ENCODE measurements at places on chromosomes 7 and 10.

GRCh38 chr10:121822180-121822579 lies 105.7 kb downstream of the ATE1 start:
- H3K27ac ChIP-seq, result no peak overlapping the region
- no peak for DNase-seq
- no peaks in the 10 kb centered on the region for H3K36me3 ChIP-seq
- no peaks in the 10 kb centered on the region for H3K27me3 ChIP-seq

DNA sequence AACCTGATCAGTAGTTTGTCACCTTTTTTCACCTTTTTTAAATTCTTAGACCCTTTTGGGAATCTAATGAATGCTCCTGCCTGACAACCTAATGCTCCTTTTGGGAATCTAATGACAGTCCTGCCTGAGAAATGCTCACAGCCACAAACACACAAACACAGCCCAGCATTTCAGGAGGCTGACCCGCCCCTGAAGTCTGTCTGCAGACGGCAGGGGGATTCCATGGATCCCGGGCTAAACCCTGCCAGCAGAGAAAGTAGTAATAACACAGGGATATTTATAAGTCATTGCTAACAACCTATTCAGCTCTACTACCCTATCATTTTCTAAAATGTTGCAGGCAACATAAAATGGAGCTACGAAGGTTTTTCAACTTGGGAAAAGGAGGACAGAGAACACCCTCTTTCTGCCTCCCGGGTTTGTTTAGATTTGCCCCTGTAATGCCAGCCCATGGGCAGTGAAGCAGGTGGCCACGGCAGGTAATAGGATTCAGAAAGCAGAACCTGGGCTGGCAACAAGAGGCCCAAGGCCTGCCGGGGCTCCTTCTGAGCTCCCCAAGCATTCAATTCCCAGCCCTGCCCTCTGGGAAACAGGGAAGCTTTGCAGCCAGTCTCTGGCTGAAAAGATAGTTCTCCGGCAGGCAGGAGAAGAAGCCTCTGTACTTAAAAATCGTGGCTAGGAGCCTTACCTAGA lies 65.2 kb downstream of the CREB3L2 start:
- no peak overlapping the region for H3K27ac ChIP-seq
- H3K36me3 ChIP-seq, result no peaks in the 10 kb centered on the region
- H3K27me3 ChIP-seq, result no peaks in the 10 kb centered on the region
- peak; percentile 70 for DNase-seq
- peak overlapping the region; percentile 15 for H3K4me3 ChIP-seq

- H3K4me1 ChIP-seq, result peaks cover 9% of the 10 kb centered on the region
- DNase-seq, result no peak
- no peak overlapping the region for H3K4me3 ChIP-seq
- H3K36me3 ChIP-seq, result no peaks in the 10 kb centered on the region
- H3K27me3 ChIP-seq, result peaks cover 10% of the 10 kb centered on the region
- H3K27ac ChIP-seq, result no peak overlapping the region
Observed at GRCh38 chr10:79053081-79053434, 15.7 kb upstream of the ZMIZ1 start.

- no peak overlapping the region for H3K27ac ChIP-seq
- H3K27me3 ChIP-seq, result no peaks in the 10 kb centered on the region
- H3K4me3 ChIP-seq, result no peak overlapping the region
- DNase-seq, result no peak
- H3K4me1 ChIP-seq, result peaks cover 1% of the 10 kb centered on the region
- no peaks in the 10 kb centered on the region for H3K36me3 ChIP-seq
Observed at GRCh38 chr7:25787336-25787735, 364.7 kb upstream of the NFE2L3 start.

DNA sequence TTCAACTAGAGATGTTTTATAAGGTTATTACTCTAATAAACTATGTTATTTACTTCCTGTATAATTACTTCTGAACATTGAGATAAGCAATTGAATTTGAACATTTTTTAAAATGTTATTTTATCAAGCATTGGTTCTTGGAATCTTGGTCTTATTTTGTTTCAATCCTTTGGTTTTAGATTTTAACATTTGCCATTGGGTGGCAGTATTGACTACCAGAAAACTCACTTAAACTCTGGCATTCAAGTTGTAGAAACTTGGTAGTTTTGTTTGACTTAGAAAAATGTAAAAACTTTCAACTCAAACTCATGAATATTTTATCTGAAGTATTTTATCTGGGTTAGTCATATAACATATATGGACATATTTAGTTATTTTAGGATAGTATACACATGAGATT lies 48.1 kb downstream of the ATRNL1 start:
- no peak overlapping the region for H3K4me3 ChIP-seq
- no peaks in the 10 kb centered on the region for H3K27me3 ChIP-seq
- H3K27ac ChIP-seq, result no peak overlapping the region

- no peaks in the 10 kb centered on the region for H3K27me3 ChIP-seq
- peaks cover 67% of the 10 kb centered on the region for H3K36me3 ChIP-seq
- DNase-seq, result no peak
- no peak overlapping the region for H3K27ac ChIP-seq
- peaks cover 8% of the 10 kb centered on the region for H3K4me1 ChIP-seq
Observed at GRCh38 chr7:132133501-132133900, 442.8 kb downstream of the PLXNA4 start.

DNA sequence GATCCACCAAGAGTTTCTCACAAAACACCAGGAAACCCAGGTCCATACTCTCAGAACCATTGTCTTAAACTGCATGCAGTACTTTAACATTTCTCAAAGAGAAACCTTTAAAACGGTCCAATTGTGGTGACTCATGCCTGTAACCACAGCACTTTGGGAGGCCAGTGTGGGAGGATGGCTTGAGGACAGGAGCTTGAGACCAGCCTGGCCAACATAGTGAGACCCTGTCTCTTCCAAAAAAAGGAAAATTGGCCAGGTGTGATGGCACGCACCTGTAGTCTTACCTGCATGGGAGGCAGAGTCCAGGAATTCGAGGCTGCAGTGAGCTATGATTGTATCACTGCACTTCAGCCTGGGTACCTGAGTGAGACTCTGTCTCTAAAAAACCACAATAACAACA lies 97.5 kb upstream of the OIT3 start:
- no peak overlapping the region for H3K4me3 ChIP-seq
- no peak overlapping the region for H3K27ac ChIP-seq
- DNase-seq, result no peak

DNA sequence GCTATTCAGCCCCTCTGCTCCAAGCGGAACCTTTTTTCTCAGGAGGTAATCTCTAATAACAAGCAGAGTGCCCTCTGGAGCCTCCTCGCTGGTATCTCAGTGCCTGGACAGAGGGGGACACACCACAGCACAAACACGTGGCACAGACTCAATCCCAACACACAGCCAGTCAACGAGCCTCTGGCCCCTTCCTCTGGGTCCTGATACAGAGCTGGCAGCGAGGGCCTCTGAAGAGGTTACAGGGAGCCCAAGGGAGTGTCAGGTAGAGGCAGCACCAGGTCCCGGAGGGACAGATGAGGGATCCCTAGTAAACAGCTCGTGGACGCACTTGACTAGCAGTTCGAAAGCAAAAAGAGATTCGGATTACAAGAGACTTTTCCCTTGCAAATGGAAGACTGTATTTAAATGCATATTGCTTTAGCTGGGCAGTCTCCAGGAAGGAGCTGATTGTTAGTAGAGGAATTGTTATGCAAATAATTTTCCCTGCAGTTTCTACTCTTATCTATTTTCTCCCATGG lies 14.1 kb downstream of the CXCL12 start:
- no peak overlapping the region for H3K27ac ChIP-seq
- no peaks in the 10 kb centered on the region for H3K27me3 ChIP-seq
- DNase-seq, result no peak
- H3K4me3 ChIP-seq, result no peak overlapping the region
- peaks cover 10% of the 10 kb centered on the region for H3K4me1 ChIP-seq

DNA sequence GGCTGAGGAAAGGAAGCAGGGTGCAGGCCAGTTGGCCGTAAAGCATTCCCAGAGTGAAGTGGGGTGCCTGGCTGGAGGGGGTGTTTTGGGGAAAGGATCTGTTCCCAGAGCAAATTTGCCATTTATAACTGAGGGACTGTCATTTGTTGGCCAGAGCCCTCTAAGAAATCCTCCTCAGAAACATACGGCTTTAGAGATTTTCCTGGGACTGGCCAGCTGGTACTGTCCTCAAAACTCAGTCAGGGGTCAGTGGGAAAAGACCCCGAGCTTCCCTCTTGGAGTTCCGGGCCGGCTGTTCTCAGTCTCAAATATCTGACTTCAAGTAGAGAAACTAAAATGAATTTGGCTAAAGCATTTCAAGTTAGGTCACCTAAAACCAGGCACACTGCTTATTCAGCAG lies 55.9 kb downstream of the ETV1 start:
- H3K36me3 ChIP-seq, result peaks cover 20% of the 10 kb centered on the region
- no peak overlapping the region for H3K27ac ChIP-seq
- no peak overlapping the region for H3K4me3 ChIP-seq
- H3K4me1 ChIP-seq, result no peaks in the 10 kb centered on the region
- no peaks in the 10 kb centered on the region for H3K27me3 ChIP-seq
- DNase-seq, result no peak

DNA sequence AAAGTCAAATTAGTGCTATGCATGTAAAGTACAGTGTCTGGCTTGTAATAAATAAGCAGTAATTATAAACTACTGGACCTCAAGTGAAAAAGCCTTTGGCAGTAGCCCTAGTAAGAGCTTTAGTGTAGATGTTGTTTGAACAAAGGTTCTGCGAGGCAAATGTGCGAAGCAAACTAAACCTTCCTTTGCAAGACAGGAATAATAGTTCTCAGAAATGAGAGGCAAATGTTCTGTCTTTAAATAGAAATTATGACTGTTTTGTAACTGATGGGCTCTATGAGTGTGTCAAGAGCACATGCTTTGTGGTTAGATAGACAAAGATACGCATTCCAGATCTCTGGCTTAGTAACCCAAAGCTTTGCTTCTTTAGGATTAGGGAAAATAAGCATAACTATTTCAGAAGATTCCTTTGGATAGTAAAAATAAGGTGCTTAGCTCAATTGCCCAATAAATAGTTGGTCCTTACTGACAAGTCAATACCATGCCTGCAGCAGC lies 169.2 kb upstream of the CDC14C start:
- no peak overlapping the region for H3K27ac ChIP-seq
- no peak for DNase-seq
- no peaks in the 10 kb centered on the region for H3K36me3 ChIP-seq
- H3K27me3 ChIP-seq, result no peaks in the 10 kb centered on the region
- H3K4me1 ChIP-seq, result no peaks in the 10 kb centered on the region
- H3K4me3 ChIP-seq, result no peak overlapping the region
